ENCODE measurements at places on chromosomes 7 and 10.

- DNase-seq, result no peak
Observed at GRCh38 chr10:600234-600633, 89.2 kb downstream of the DIP2C start.

DNA sequence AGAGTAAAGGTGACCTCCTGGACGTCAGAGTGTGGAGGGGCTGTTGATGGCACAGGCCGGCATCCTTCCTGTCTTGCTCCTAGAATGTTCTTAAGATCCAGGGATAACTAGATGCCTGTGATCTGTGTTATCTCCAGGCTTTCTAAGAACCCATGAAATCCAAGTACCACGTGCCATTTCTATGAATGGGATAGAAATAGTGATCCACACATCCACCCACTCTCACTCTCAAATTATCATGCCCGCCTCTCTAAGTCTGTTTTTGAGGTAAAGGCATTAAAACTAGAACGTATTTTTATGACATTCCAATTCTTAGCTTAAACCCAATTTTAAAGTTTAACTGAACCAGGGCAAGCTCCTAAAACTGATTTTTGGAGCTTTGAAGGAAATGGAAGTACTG is 622.5 kb downstream of the PARD3 start:
- no peak for DNase-seq

DNA sequence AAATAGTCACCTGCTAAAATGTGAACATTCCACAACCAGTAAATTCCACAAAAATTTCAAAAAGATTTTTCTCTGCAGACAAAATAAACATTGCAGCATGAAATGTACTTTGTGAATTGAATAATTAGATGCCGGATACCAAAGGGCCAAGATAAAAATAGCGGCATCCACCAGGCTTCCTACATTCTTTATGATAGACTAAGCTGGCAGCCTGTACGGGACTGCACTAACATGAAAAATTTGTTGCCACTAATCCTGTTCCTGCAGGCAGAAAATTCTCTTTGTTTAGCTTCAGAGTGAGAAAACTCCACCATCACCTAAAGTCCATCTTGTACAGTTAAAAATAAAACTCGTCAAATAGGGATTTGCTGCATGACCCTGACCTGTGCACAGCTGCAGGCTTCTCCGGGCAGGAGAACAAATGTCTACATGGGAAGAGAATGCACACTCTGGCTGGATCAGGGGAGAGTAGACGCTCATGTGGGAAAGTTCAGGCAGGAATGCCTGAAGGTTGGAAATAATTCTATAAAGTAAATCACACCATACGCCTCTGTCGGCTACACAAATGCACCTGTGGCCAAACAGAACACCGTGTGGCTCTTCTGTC is 15.6 kb upstream of the ADO start:
- DNase-seq, result no peak

DNA sequence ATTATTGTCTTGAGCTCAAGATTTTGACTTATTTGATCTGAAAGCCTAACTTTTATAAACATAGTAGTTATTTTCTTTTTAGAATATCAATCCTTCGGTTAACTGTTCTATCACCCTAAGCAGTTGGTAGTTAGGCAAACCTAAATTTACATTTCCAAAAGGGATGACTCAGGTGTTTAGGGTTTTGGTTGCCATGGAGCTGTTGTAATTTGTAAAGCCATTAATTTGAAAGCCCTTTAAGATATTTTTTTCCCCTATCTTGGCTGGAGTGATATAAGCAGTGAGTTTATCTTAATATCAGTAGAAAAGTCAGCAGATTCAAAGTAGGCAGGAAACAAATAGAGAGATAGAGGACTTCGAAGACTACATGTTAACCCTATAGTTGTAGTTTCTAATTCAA is 1472.6 kb upstream of the CELF2 start:
- DNase-seq, result no peak

DNA sequence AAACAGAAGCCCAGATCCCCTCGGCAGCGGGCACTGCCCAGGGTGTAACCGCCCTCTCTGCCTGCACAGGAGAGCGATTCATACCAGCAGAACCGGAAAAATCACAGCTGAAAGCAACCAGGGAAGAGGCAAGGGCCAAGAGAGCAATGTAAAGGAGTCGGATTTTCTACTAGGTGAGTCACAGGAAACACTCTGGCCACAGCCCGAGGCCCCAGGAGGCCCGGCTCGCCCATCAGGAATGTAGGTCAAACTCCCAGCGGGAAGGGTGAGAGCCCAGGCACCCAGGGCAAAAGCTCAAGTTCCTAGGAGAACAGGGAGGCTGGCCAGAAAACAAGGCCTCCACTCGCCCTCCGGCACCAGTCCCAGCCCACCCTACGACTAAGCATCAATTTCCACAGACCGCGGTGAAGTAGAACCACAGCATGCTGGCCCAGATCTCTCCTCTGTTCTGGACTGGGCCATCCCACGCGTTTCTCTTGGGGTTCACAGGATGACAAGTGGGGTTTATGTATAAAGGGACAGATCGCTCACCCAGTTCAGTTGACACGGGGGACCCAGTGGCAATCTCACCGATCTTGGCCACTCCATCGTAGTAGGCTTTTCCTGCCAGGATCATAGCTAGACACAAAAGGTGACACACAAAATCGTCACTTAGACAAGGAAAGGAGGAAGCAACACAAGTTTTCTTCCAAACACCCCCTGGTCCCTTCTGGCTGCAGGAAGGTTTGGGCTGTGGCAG is 46.2 kb downstream of the BAIAP2L1 start:
- DNase-seq, result no peak

DNA sequence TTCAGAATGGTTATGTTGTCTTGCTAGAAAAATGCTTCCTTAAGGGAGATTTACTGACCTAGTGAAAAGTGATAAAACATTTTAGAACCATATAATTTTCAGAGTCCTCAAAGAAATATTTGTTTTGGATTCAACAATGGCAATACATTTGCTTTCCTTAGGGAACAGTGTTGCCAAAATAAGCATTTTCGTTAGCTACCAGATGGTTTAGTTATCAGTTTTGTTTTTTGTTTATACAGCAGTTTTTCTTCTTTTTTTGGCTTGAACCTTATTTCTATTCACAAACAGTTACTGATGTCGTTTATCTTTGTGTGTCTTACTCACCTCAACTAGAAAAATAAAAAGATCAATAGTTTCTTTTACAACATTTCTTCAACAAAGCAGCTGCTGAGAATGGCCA is 48.6 kb downstream of the EXOC4 start:
- no peak for DNase-seq

GRCh38 chr7:148726385-148726784 is 27.7 kb downstream of the CUL1 start:
- DNase-seq, result no peak

GRCh38 chr7:17528636-17529035 is 230.2 kb downstream of the AHR start:
- no peak for DNase-seq
